ENCODE measurements at places on chromosomes 12 and 14.

DNA sequence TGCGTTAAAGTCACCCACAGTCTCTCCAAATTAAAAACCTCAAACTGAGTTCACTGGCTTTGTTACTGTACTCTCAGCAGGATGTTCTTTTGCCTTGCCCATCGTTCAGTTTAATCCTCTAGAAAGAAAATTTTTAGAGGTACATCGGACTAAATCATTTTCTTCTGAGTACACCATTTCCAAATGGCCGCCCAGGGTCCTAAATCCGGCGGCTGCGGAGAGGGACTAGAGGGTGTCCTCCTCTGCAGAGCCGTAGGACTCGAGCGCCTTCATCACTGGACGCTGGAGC, 1.4 kb downstream of the LIN7A start:
- DNase-seq: no peak

DNA sequence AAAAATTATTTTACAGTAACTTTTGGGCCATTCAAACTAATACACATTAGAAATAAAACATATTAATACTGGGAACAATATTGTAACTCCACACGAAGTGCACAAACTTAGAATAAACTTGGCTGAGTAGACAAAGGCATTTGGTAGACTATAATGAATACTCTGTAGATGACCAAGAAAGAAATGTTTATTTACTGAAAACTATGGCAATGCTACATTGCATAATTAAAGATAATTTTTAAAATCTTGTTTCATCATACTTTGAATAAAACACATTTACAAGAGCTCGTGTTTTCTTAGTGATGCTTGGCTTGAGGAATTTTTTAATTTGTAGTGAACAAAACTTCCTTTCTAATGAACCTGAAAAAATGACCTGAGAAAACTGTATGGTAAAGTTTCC, 21.3 kb downstream of the RERG start:
- no peak for DNase-seq

DNA sequence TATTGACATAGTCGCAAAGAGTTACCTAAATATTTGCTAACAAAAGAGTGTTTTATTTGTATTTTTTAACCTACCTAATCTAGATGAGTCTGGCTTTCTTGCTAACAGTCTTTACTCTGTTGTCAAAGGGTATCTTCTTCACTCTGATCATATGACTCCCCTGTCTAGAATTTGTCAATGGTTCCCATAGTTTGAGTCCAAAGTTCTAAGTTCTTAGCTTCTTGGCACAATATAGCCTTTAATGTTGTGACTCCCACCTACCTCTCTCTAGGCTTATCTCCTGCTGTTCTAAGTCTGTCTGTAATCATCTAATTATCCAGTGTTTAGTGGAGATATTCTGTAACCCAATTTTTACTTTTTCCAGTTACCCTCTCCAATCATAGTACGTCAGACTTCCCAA, 104.3 kb upstream of the PDE3A start:
- no peak for DNase-seq

DNA sequence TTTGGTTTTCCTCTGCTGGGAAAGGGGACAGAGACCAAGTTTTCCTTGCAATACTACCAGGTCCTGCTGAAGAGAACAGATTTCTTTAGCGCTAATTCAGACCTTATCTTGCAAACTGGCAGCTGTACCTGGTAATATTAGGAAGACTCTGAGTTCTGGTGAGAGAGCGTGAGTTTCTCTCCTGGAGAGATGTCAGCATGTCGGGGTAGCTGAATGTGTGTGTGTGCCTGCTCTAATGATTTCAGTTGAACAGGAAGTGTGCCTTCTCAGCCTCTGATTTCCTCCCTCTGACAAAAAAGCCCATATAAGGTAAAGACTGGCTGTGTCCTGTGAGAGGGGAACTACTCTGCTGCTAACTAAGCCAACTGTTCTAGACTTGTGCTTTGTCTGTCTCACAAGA, 10.3 kb upstream of the ERP27 start:
- no peak for DNase-seq

- DNase-seq: no peak
Measured at GRCh38 chr12:93413064-93413463, 28.7 kb downstream of the UBE2N start.

- DNase-seq: no peak
Measured at GRCh38 chr12:121568971-121569751, 11.7 kb downstream of the KDM2B start.

- DNase-seq: no peak
Measured at GRCh38 chr12:10612984-10613348, 443 bp downstream of the MAGOHB start.

DNA sequence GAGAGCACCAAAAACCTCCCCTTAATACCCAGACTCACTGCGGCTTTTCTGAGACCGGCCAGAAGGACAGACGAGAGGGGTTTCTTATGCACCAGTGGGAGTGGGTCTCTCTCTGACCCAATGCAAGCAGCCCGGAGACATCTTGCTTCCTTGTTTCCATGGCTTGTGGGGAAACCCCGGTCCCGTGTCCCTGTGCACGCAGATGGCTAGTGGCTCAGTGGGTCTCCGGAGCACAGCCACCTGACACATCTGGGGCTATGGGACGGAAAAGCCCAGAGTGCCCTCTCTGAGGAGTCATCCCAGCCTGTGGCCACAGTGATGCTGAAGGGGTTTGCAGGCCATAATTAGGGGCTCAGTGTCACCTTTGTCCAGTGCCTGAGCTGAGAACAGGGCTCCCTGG, 197.6 kb downstream of the PHETA1 start:
- no peak for DNase-seq

GRCh38 chr14:77222546-77223225, 41.1 kb downstream of the TMEM63C start:
- no peak for DNase-seq

- DNase-seq: peak; percentile 86
Measured at GRCh38 chr12:109020796-109021380, at the start of gene SVOP. SVOP (minus strand) TSS chr12:109021068; CDS start chr12:109020868, 200 bp downstream.

DNA sequence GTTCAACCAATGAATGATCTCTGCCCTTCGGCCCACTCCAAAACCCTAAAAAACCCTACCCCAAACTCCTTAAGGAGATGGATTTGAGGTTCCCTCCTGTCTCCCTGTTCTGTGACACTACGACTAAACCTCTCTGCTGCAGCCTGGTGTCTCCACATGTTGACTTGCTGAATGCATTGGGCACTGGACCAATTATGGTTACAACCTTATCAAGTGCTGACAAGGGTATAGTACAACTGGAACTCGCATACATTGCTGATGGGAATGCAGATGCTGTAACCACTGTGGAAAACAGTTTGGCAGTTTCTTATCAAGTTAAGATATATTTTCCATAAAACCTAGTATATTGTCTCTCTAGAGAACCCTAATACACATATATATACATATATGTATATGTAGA, 6.3 kb upstream of the DICER1 start:
- DNase-seq: no peak

DNA sequence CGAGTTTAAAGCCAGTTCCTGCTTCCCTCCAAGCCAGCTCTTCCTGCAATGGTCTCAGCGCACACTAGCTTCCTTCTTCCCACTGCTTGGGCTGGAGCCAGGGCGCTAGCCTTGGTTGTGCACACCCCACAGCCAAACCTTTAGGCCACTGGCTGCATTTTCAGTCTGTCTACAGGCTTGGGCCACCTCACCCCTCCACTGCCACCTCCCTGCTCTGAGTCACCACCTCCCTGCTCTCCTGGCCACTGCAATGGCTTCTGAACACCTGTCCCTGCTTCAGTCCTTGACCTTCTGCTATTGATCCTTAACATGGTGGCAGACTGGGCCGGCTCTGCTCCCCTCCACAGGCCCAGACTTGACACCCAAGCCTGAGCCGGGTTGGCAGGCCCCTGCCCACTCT, 151.1 kb downstream of the RBM19 start:
- DNase-seq: no peak

DNA sequence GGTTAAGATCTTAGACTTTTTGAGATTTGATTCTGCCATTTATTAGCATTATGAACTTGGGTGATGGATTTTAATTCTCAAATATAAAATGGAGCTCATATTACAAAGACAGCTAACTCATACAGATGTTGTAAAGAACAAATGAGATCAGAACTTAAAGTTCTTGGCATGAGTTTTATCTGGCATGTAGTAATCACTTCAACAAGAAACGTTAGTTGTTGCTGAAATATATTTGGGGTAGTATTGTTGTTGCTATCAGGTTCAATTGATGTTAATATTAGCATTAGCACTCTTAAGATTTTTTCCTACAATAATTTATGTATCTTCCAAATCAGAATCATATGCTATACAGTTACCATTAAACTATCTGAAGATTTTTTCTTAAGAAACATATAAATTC, 71.0 kb downstream of the SLC6A15 start:
- DNase-seq: no peak

GRCh38 chr12:108713471-108713870, 17.8 kb downstream of the CORO1C start:
- no peak for DNase-seq

- DNase-seq: no peak
Measured at GRCh38 chr14:31828946-31829868, 247.9 kb upstream of the ARHGAP5 start.

GRCh38 chr12:24754690-24755638, 193.9 kb downstream of the BCAT1 start:
- DNase-seq: no peak

GRCh38 chr12:84507956-84508850, 404.4 kb downstream of the SLC6A15 start:
- no peak for DNase-seq

DNA sequence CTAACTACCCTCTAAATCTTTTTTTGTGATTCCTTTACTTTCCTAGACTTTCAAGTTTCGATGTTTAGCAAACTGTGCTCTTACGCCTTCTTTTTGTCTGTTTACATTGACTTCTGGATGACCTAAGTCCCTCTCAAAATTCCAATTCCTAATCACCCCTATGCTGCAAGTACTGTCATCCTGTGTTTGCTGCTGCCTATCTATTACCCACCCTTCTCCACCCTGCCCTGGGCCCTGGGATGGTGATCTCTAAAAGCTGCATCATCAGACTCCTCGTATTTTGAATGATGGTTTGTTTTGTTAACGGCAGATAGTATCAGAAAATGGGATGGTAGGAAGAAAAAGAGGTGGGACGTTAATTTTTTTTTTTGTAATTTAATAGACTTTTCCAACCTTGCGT, 272.1 kb downstream of the DIO2 start:
- no peak for DNase-seq

DNA sequence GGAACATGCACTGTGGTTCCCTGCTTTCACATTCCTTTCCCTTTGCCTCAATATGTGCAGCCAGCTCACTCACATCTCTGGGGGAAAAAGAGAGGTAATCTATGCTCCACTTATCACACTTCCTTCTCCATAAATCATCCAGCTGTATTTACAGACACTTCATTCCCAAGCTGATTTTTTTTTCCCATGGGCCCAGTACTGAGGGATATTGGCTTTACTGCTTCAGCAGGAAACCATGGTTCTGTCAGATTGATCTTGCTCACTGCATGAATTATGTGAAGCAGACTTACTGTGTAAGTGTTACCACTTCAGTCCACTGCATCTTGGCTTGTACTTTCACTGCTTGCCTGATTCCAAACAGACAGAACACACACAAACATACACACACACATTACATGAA, 555.6 kb downstream of the CCER1 start:
- DNase-seq: no peak

GRCh38 chr12:114945351-114945750, 261.4 kb upstream of the TBX3 start:
- no peak for DNase-seq

DNA sequence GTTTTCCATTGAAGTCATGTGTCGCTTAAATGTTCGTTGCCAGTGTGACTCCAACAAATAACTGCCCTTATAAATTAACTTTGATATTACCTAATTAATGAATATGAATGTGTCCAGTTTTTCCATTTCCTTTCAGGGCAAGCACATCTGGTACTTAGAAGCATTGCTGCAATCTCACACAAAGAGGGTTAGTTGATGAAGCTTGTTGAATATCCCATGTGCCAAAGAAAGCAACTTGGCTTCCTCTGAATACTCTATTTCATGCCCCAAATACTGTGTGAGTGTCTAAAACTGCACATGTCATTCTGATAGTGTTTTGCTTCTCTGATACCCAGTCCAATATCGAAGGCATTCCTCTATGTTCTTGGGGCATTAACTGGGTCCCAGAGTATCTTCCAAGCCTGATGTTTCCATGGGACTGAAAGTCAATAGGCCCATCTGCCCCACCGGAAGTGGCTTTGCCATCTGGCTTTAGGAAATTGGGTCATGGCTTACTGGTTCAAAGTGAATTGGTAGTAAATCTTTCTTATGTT, 75.8 kb upstream of the CNTN1 start:
- peak; percentile 7 for DNase-seq

- DNase-seq: no peak
Measured at GRCh38 chr14:61726778-61727658, 31.7 kb downstream of the HIF1A start.

- no peak for DNase-seq
Measured at GRCh38 chr12:106412563-106412962, 55.0 kb downstream of the POLR3B start.

- DNase-seq: peak; percentile 4
Measured at GRCh38 chr12:123223241-123223668, 9.7 kb downstream of the MPHOSPH9 start.

GRCh38 chr14:74620497-74620921, 8.5 kb upstream of the LTBP2 start:
- DNase-seq: no peak

- no peak for DNase-seq
Measured at GRCh38 chr12:92143258-92143657, 2.4 kb downstream of the BTG1 start.

DNA sequence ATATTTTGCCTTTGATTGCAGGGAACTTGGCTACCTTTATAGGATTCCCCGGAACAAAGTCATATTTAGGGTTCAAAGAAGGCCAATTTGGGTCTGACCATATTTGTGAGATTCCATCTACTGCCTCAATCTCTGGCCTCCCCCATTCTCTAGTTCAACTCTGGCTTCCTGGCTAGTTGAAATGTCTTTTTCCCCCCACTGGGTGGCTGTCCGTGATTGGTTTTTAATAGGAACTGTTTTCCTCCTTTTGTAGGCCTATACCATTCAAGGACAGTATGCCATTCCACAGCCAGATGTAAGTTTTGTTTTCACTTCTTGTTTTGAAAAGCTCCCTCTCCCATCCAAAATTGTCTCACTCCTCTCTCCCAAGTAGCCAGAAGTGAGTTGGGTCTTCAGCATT, 13.8 kb downstream of the PCBP2 start:
- no peak for DNase-seq

DNA sequence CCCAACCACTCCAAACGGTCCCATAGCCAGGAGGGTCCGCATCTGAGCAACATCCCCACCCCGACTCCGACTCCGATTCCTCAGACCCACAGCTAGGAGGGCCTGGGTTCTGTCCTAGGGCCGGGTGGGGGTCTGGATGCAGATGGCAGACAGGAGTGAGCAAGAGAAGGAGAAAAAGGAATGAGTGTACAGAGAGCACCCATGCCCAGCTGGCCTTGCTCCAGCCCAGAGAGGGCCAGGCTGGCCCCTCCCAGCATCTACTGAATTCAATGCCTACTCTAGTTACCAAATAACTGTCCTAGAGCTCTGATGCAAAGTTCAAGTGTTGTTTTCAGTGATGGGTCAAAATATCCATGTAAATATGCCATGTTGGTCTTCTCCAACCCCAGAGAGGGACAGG, 40.8 kb downstream of the VDR start:
- DNase-seq: no peak

GRCh38 chr12:47949441-47950341, 13.7 kb upstream of the TMEM106C start:
- DNase-seq: no peak
